ENCODE measurements at places on chromosomes 2 and 18.

DNA sequence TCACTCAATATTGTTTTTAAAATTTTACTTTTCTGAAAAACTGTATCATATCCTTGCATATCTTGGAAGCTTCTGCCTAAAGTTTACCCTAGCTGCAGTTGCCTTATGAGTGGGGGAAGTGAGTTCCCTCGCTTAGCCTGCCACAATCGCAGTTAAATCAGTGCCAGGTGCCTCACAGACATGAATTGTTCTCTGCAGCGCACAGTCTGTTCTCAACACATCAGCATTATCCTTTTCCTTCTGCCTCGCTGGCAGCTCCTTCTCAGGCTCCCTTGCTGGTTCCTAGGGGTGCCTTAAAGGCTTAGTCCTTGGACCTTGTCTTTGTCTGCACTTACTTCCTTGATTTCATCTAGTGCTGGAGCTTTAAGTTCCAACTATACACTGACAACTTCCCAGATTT, 132.8 kb downstream of the TTC27 start:
- ATAC-seq = no peak

DNA sequence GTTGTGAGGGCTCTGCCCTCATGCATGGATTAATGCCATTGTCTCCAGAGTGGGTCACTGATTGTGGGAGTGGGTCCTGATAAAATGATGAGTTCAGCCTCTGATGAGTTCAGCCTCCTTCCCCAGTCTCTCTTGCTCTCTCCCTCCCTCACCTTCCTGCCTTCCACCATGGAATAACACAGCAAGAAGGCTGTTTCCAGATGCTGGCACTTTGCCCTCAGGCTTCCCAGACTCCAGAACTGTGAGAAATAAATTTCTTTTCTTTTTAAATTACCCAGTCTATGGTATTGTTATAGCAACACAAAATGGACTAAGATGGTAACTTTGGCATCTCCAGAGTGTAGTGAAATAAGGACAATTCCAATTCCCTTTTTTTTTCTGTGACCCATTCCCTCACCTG, 47.1 kb upstream of the MAP4K3 start:
- ATAC-seq = no peak

DNA sequence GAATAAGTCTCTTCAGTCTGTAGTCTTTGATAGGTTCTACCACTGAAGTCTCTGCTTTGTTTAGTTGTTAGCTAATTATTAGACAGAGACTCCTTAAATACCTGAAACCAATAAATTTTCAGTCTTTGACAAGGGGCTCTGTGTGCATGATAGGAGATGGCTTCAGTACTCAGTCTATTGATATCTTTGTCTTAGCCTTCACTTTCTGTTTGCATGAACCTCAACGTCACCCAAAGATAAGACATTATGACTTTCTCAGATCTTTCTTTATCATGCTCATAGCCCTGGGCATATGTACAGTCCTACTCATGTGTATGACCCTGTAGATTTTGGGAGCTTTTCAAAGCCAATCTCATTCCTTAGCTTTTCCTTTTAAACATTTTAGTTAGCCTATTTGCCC, 183.5 kb upstream of the GCFC2 start:
- no peak for ATAC-seq

GRCh38 chr2:47354013-47354847, 48.7 kb upstream of the MSH2 start:
- no peak for ATAC-seq

DNA sequence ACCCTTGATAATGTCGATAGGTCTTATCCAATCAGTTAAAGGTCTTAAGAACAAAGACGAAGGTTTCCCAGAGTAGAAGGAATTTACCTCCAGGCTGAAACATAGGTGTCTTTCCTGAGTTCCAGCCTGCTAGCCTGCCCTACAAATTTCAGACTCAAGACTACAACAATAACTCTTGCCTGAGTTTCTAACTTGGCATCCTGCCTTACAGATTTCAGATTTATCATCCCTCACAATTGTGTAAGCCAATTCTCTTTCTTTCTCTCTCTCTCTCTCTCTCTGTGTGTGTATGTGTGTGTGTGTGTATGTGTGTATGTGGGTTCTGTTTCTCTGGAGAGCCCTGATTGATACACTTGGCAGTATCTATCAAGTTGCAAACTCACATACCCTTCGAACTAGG, 37.2 kb upstream of the B4GALT6 start:
- ATAC-seq = no peak

GRCh38 chr18:8478166-8478967, 130.9 kb upstream of the RAB12 start:
- no peak for ATAC-seq

DNA sequence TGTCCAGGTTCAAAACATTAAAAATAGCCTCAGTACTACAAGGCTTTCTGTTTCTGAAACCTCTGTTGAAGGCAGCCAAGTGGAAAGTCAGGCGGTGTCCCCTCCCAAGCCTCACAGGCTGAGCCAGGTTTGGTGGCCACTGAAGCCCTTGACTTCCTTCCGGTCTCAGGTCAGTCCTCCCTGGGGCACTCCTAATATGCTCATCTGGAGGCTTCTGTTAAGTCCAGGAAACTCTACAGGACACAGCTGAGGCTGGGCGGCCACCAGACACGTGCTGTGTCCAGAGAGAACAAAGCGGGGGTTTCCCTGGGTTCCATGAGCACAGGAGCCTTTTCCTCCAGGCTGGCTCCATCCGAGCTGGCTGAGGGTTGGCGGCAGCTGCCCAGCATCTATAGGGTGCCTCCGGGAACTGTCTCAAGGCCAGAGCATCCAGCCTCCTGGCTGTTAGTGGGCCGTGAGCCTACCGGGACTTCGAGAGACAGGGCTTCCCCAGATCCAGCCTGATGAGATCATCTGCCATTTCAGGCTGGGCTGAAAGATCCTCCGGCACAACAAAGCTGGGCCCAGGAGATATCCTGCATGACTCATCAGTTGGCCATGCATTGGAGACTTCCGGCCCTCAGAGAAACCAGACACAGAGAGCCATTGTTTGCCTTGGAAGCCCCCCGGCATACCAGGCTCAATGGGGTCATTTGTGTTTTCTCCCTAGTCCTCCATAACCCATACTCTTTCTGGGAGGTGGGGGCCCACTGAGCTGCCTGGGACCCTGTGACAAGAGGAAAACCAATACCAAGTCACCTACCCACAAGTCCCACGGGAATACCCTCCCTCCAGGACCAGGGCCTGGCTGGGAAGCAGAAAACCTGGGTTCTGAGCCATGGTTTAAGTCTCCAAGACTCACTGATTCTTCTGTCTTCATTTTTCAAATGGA, 71.7 kb downstream of the HS1BP3 start:
- ATAC-seq = no peak

DNA sequence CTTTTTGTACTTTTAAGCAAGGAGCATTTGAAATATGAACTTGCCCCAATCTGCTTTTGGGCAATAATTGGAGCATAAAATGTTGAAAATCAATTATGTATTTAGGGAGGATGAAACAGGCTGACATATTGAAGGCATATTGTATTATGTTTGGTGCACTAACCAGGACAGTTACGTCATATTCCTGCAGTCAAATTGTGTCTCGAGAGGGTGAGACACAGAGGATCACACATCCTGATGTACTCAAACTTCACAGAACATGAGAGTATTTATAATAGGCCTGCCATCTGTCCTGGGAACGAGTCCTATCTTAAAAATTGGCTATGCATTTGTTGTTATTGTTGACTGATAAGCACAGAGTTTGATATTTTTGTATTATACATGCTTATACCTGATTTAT, 44.7 kb downstream of the TANC1 start:
- no peak for ATAC-seq

DNA sequence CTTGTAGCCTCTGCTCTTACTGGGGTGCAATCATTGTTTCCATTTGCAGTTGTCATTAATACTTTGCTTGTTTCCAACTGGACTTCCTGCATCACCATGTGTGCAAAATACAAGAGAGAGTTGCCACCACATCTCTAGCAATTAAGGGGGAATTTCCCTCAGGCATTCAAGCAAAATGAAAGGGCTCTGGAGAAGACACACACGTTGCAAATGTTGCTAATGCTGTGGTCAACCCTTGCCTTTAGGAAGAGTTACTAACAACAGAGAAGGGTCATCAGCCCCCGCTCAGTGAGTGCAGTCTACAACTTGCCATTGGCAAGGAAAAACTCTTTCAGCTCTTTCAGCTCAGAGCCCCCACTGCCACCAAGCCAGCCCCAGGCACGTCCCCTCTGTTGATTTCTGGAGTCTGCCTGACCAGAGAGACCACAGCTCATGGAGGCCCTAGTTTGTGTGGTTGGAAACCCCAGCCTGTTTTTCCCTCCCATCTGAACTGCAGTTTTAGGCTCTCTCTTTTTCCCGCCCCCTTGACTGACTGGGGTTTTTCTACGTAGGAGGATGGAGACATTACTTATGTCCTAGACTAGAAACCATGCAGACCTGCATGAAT, 25.9 kb upstream of the GPR45 start:
- ATAC-seq = no peak
